ENCODE measurements at places on chromosomes 16 and 17.

DNA sequence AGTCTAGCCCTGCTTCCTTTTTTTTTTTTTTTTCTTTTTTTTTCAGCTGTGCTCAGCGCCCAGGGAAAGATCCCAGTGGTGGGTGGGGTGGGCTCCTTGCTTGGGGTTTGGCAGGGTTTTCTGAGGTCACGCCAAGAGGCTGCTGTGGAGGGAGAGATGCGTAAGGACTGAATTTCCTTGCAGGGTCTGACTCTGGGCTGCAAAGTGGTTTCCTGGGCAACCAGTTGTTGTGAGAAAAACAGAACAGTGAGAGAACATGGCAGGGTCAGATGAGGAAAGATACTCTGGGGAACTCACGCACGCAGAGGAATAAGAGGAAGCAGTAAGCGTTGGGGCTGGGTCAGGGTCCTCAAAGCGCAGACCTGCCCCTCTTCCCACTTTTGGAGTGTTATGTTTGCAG is 119.5 kb downstream of the IRF8 start:
- DNase-seq: peak; percentile 40

- DNase-seq: no peak
Measured at GRCh38 chr17:10805911-10806310, 2.0 kb upstream of the TMEM238L start.

GRCh38 chr17:8479431-8479947 is 43.8 kb downstream of the NDEL1 start:
- no peak for DNase-seq

- DNase-seq: peak; percentile 97
Measured at GRCh38 chr17:49361902-49362722, at the start of gene ZNF652. Gene ZNF652, minus strand, starts transcription at chr17:49362250. Its CDS starts 44,525 bp downstream, at chr17:49317725.

DNA sequence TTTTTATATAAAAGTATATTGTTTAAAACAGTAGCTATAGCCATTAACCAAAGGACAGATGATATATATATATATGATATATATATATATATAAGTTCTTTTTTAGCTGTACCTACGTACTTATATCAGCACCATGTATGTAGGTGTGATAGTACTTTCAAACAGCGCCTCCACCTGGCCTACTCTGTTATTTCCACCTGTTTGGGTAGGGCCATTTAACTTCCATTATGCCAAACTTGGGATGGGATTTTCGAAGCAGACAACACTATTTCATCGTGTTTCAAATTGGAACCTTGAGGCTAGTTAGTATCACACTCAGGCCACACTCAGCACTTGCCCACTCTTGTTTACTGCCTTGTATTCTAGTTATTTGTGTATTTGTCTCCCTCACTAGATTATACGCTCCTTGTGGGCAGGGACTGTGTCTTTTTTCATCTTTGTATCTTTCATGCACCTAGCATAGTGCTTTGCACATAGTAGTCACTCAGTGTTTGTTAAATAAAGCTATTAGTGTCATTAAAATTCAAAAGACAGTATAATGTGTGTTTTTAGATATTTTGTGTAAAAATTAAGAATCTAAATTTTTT is 11.8 kb upstream of the CLTC start:
- no peak for DNase-seq

DNA sequence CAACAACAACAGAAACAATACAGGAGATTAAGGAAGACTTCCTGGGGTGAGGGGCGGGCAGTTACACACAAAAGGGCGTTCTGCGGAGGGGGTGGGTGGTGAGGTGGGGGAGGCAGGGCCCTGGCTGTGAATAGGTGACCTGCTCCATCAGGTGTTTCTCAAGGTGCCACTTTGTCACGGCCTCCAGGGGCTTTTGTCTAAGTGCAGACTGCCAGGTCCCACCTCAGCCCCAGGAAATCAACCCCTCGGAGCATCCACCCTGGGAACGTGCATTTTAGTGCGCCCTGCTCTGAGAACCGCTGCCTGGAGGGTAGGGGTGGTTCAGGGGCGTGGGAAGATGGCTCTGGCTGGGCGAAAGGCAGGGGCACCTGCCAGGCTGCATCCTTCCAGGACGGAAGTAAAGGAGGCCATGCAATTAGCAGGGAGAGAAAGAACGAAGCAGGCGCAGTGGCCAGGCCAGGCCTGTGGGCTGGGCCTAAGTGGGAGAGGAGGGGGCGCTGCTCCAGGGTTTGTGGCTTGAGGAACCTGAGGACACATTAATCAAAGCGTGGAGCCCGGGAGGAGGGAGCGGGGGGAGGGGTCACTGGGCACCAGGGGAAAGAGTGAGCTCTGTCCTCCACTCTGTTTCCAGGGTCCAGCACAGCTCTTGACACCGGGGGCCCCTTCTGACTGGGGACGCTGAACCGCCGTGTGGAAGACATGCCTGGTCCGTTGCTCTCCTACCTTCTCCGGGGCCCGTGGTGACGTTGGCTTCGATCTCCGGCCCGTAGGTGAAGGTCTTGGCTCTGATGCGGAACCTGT is 49.4 kb upstream of the CDC42EP4 start:
- no peak for DNase-seq

- DNase-seq: no peak
Measured at GRCh38 chr17:34862384-34862783, 98.9 kb downstream of the CCT6B start.

GRCh38 chr16:61014869-61015268 is 1021.4 kb downstream of the CDH8 start:
- no peak for DNase-seq

DNA sequence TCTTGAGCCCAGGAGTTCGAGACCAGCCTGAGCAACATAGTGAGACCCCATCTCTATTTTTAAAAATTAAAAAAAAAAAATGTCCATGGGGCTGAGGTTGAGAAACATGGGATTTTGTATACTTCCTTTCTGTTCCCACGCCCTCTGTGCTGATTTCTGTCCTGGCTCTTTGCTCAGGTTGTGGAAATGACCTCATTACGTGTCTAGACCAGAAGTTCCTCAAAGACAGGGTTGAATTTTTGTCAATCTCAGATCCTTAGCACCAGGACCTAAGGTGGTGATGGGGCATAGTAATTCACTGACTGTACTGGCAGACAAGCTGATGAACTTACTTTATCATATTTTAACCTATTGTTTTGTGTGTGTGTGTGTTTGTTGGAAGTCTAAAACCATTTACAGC is 11.2 kb upstream of the HNF1B start:
- DNase-seq: no peak

DNA sequence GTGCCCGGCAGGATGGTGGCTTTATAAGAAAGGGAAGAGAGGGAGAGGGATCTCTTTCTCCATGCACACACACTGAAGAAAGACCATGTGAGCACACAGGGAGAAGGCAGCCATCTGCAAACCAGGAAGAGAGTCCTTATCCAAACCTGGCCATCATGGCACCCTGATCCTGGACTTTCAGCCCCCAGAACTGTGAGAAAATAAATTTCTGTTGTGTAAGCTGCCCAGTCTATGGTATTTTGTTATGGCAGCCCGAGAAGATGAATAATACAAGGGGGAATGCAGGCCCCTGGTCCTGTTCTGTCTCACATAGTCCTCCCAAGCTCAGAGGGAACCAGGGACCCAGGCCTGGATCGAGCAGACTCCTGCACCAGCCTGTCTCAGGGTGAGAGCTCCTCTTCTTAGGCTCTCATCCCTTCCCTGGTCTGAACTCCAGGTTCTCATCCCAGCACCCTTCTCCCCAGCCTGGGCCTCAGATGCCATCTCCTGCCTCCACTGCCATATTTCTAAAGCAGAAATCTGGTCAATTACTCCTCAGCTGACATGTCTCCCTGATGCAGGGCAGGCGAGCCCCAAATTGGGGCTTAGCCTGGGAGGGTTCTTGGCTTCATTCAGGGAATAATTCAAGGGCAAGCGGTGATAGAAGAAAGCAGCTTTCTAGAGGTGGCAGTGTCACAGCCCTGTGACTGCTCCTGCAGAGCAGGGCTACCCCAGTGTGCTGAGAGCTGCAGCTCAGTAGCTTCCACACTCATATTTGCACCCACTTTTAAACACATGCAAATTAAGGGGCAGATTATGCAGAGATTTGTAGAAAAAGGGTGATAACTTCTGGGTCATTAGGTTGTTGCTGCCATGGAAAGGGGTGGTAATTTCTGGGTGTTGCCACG is 28.8 kb downstream of the IGFBP4 start:
- no peak for DNase-seq

DNA sequence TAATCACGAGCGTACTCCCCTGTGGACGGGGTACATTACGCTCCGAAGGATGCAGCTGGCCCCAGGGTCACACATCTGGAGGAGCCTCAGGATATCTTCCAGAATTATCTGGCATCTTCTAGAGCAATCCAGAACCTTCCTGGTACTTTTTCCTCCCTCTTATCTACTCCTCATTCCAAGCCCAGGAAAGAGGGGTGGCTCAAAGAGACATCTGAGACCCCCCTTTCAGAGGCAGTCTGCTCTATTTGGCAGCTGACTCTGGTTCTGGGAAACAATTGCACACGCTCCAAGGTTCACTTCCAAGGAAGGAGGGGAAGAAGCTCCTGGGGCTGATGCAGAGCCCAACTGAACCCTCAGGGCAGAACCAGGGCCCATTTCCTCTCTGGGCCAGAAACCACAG is 14.9 kb downstream of the RBFOX3 start:
- no peak for DNase-seq
